ENCODE measurements at places on chromosomes 12 and 14. TPM values are rescaled to one million over a fixed set of nuclear protein-coding genes. Genes with fewer than 3 reads are reported as not detected.

DNA sequence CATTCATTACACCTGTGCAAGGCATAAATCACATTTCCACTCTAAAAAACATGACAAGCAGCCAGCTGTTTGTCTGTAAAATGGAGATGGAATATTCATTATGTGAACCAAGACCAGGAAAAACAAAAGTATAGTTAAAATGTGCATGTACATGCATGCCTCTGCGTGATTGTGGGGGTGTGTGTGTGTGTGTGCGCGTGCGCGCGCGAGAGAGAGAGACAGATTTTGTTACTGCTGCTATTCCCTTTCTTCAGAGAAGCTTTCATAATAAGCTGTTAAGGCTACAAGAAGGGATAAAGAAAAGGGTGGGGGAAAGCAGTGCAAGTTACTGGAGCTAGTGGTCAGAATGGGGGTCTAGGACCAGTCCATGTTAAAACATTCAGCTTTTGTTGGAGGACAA lies 430.3 kb downstream of the NAV3 start:
- H3K27ac ChIP-seq, result no peak overlapping the region
- H3K36me3 ChIP-seq, result no peaks in the 10 kb centered on the region
- DNase-seq, result no peak

- H3K27me3 ChIP-seq, result no peaks in the 10 kb centered on the region
- H3K27ac ChIP-seq, result no peak overlapping the region
- H3K4me1 ChIP-seq, result no peaks in the 10 kb centered on the region
- H3K36me3 ChIP-seq, result no peaks in the 10 kb centered on the region
These were observed 58.8 kb upstream of the AP4S1 start for GRCh38 chr14:30966415-30967363.

DNA sequence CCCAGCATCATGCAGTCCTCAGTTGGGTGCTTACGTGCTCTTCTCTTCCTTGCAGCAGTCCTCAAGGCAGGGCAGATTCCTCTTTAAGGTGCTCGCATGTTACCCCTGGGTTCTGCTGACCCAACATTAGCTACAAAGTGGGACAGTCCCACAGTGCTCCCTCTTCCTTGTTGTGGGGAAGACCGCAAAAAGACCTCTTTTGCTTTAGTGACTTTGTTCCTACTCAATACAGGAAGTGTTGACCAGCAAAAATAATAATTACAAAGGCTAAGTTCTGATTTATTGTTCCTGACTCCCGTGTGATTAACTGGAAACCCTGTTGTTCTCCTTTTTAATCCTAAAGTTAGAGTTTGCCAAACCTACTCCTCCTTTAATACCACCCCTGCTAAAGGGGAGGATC lies 13.7 kb downstream of the PIGH start:
- no peaks in the 10 kb centered on the region for H3K27me3 ChIP-seq
- peaks cover 37% of the 10 kb centered on the region for H3K36me3 ChIP-seq
- H3K4me1 ChIP-seq, result no peaks in the 10 kb centered on the region

DNA sequence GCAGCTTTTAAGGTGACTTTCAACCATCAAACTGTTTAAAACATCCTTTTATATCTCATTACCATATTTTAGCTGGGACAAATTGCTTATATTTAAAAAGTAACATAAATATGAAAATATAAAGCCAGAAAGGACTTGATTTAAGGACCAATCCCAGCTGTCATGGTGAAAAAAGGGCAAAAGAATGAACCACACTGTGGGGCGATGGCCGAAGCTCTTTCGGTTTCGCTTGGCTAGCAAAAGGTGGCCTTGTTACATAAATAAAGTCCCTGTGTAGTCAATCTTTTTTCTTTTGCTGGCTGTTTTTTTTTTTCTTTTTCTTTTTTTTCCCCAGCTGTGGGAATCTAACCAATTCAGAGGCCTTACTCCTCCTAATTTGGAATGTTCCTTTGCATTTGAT lies 50.9 kb downstream of the FBXO33 start:
- no peak for DNase-seq
- H3K4me1 ChIP-seq, result peaks cover 4% of the 10 kb centered on the region
- H3K27ac ChIP-seq, result no peak overlapping the region

- no peak overlapping the region for H3K27ac ChIP-seq
- no peak for DNase-seq
- H3K4me1 ChIP-seq, result peaks cover 9% of the 10 kb centered on the region
- no peaks in the 10 kb centered on the region for H3K27me3 ChIP-seq
- no peaks in the 10 kb centered on the region for H3K36me3 ChIP-seq
These were observed 98.2 kb downstream of the ZFP36L1 start for GRCh38 chr14:68694516-68695235.

- H3K27ac ChIP-seq, result no peak overlapping the region
- H3K4me1 ChIP-seq, result peaks cover 49% of the 10 kb centered on the region
- no peaks in the 10 kb centered on the region for H3K27me3 ChIP-seq
- peaks cover 27% of the 10 kb centered on the region for H3K36me3 ChIP-seq
- no peak overlapping the region for H3K4me3 ChIP-seq
- no peak for DNase-seq
These were observed 13.1 kb downstream of the COPZ1 start for GRCh38 chr12:54337854-54338650.

DNA sequence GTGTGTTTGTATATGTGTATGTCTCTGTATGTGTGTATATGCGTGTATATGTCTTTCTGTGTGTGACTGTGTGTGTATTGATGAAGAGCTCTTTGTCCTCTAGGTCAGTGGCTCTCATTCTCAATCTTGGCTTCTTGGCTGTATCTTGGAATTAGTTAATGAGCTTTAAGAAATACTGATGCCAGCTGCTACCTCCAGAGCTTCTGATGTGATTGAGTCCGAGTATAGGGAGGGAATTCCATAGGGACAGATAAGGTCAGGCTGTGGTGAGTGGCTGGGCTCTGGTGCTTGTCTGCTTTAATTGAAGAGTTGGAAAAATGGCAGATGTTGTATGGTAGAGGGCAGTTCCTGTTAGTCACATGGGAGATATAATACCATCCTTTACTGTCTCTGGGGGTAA lies 140.1 kb downstream of the C12orf75 start:
- no peaks in the 10 kb centered on the region for H3K27me3 ChIP-seq
- no peak for DNase-seq
- H3K4me1 ChIP-seq, result peaks cover 9% of the 10 kb centered on the region
- H3K27ac ChIP-seq, result no peak overlapping the region
- no peak overlapping the region for H3K4me3 ChIP-seq

- peaks cover 10% of the 10 kb centered on the region for H3K4me1 ChIP-seq
- no peaks in the 10 kb centered on the region for H3K36me3 ChIP-seq
- H3K27ac ChIP-seq, result no peak overlapping the region
- no peaks in the 10 kb centered on the region for H3K27me3 ChIP-seq
- H3K4me3 ChIP-seq, result no peak overlapping the region
These were observed 81.1 kb upstream of the RFLNA start for GRCh38 chr12:124213666-124214347.

GRCh38 chr12:68784015-68784414 lies 24.0 kb upstream of the MDM2 start:
- H3K27ac ChIP-seq, result peak overlapping the region; percentile 71
- peaks cover 15% of the 10 kb centered on the region for H3K4me1 ChIP-seq
- no peak for DNase-seq
- H3K36me3 ChIP-seq, result no peaks in the 10 kb centered on the region

- H3K27ac ChIP-seq, result no peak overlapping the region
- no peaks in the 10 kb centered on the region for H3K36me3 ChIP-seq
- H3K4me1 ChIP-seq, result no peaks in the 10 kb centered on the region
- DNase-seq, result no peak
- H3K27me3 ChIP-seq, result no peaks in the 10 kb centered on the region
- no peak overlapping the region for H3K4me3 ChIP-seq
These were observed 388.8 kb upstream of the USP15 start for GRCh38 chr12:61871485-61871810.

DNA sequence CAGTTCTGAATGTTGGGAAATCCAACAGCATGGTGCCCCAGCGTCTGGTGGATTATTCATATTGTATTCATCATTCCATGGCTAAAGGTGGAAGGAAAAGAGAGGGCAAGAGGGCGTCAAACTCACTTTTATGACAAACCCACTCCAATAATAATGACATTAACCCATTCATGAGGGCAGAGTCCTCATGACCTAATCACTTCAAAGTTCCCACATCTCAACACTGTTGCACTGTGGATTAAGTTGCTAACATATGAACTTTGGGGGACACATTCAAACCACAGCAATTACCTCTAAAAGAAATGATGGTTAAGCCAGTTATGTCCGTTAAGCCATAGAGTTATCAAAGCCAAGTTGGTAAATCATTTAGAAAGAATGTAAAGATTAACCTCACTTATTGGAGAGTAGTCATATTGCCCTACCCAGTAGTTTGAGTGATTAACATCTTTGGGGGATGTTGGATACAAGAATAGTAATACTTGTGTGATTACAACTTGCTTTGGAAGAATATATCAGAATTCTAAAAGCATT lies 212.4 kb upstream of the FLRT2 start:
- no peaks in the 10 kb centered on the region for H3K4me1 ChIP-seq
- no peak overlapping the region for H3K27ac ChIP-seq
- no peaks in the 10 kb centered on the region for H3K36me3 ChIP-seq
- no peak for DNase-seq

- H3K4me1 ChIP-seq, result peaks cover 7% of the 10 kb centered on the region
- no peaks in the 10 kb centered on the region for H3K36me3 ChIP-seq
- no peak overlapping the region for H3K27ac ChIP-seq
- no peak for DNase-seq
- H3K27me3 ChIP-seq, result no peaks in the 10 kb centered on the region
- H3K4me3 ChIP-seq, result no peak overlapping the region
These were observed 112.1 kb downstream of the TTC7B start for GRCh38 chr14:90703841-90704737.

DNA sequence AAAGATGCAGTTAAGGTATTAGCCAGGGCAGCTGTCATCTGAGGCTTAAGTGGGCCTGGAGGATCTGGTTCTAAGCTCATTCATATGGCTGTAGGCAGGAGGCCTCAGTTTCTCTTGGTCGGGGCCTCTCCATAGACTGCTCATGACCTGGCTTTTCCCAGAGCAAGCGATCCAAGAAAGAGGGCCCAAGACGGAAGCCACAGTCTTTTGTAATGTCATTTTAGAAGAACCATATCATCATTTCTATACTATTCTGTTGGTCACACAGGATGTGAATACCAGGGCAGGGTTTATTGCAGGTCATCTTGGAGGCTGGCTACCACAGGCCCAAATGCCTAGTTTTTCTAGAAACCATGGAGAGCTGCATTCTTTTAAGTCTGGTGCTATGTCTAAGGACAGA lies 47.7 kb downstream of the GNG2 start:
- DNase-seq, result no peak
- no peak overlapping the region for H3K27ac ChIP-seq
- H3K27me3 ChIP-seq, result no peaks in the 10 kb centered on the region
- H3K36me3 ChIP-seq, result no peaks in the 10 kb centered on the region
- H3K4me3 ChIP-seq, result no peak overlapping the region

- no peaks in the 10 kb centered on the region for H3K27me3 ChIP-seq
- H3K4me3 ChIP-seq, result no peak overlapping the region
- H3K36me3 ChIP-seq, result peaks cover 27% of the 10 kb centered on the region
- peak; percentile 83 for DNase-seq
- no peak overlapping the region for H3K27ac ChIP-seq
These were observed 13.4 kb upstream of the ALDH2 start for GRCh38 chr12:111753144-111753881.

- H3K4me3 ChIP-seq, result no peak overlapping the region
- peaks cover 2% of the 10 kb centered on the region for H3K4me1 ChIP-seq
- H3K36me3 ChIP-seq, result no peaks in the 10 kb centered on the region
- no peak overlapping the region for H3K27ac ChIP-seq
- DNase-seq, result no peak
These were observed 5.5 kb downstream of the DNAH10 start for GRCh38 chr12:123767613-123768012.

DNA sequence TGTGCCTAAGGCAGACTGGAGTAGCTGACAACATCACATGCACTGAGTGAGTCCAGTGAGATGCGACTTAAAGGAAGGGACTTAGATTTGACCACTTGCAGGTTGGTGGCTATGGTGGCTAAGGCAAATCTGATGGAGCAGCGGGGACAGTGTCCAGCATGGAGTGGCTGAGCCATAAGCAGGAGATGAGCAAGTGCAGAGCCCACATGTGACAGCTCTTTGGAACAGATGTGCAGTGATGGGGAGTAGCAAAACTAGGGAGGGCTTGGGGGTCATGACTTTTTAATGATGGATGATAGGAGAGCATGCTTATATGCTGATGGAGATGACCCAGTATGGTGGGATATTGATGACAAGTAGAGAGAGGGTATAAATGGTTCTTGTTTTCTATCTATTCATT lies 80.2 kb downstream of the PELI2 start:
- H3K27ac ChIP-seq, result no peak overlapping the region
- no peaks in the 10 kb centered on the region for H3K27me3 ChIP-seq
- no peak for DNase-seq
- no peaks in the 10 kb centered on the region for H3K36me3 ChIP-seq
- peaks cover 19% of the 10 kb centered on the region for H3K4me1 ChIP-seq
- no peak overlapping the region for H3K4me3 ChIP-seq

DNA sequence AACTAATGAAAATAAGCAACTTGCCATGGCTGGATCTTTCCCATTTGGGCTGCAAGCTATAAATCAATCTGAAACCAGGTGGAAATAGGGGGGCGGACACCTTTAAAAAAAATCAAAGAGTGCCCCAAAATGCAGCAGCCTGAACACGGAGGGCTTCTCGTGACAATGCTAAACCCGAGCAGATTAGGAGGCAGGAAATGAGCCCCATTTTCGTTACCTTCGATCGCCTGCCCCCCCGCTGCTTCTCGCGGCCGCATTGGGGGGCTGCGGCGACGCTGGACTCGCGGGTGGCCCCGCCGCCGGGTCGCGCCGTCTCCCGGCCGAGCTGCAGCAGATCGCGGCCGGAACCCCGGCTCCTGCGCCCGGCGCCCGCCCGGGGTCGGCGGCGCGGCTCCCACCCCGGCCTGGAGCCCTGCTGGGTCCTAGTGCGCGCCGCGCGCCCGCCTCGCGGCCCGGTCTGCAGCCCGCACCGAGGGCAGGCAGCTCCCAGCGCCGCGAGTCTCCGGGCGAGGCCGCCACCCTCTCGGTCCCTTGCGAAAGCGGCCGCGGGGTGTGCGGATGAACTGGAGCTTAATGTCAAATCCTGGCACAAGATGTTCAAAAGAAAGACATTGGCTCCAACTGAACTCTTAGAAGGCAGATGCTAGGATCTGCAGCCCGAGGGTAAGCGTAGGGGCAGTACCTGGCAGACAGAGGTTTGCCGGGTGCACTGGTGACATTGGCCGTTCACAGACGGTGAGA lies 201.9 kb upstream of the FOXN3 start:
- peak; percentile 87 for DNase-seq
- no peaks in the 10 kb centered on the region for H3K36me3 ChIP-seq
- peaks cover 35% of the 10 kb centered on the region for H3K4me1 ChIP-seq
- no peaks in the 10 kb centered on the region for H3K27me3 ChIP-seq

- no peak overlapping the region for H3K4me3 ChIP-seq
- H3K27ac ChIP-seq, result no peak overlapping the region
- H3K4me1 ChIP-seq, result no peaks in the 10 kb centered on the region
These were observed 71.8 kb downstream of the PAWR start for GRCh38 chr12:79618848-79619404.

- H3K27me3 ChIP-seq, result no peaks in the 10 kb centered on the region
- no peak overlapping the region for H3K27ac ChIP-seq
- H3K4me1 ChIP-seq, result no peaks in the 10 kb centered on the region
- no peak for DNase-seq
- no peak overlapping the region for H3K4me3 ChIP-seq
- no peaks in the 10 kb centered on the region for H3K36me3 ChIP-seq
These were observed 7.2 kb downstream of the NAV3 start for GRCh38 chr12:77837876-77838291.

The KCNJ8 gene
- total RNA-seq, result 20.9 TPM

The LUM gene
- total RNA-seq, result 361 TPM

The KRT82 gene
- total RNA-seq, result not detected

The LTBP2 gene
- 117 TPM for total RNA-seq

The SAMD15 gene
- total RNA-seq, result 0.41 TPM

The CPNE6 gene
- total RNA-seq, result not detected

The IAPP gene
- not detected for total RNA-seq

The MIP gene
- not detected for total RNA-seq

The WIF1 gene
- 171 TPM for total RNA-seq

The AQP5 gene
- total RNA-seq, result 14.3 TPM

The BMAL2 gene
- 6.9 TPM for total RNA-seq
